ENCODE measurements at places on chromosomes 5 and 9.

GRCh38 chr9:100505564-100506159 is 32.7 kb downstream of the TMEFF1 start:
- DNase-seq, result peak; percentile 83

DNA sequence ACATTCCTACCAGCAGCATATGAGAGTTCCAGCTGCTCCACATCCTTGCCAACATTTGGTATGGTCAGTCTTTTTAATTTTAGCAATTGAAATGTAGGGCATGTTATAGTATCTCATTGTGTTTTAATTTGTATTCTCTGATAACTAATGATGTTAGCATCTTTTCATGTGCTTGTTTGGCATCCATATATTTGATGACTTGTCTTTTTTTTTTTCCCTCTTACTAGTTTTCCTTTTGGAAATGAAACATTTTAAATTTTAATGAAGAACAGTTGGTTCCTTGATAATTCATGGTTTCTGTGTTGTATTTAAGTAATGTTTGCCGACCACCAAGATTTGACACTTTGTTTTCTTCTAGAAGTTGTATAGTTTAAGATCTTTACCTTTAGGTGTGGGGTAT is 8.8 kb downstream of the OGN start:
- no peak for DNase-seq

GRCh38 chr9:129403779-129404620 is 216.9 kb downstream of the C9orf50 start:
- DNase-seq, result no peak

DNA sequence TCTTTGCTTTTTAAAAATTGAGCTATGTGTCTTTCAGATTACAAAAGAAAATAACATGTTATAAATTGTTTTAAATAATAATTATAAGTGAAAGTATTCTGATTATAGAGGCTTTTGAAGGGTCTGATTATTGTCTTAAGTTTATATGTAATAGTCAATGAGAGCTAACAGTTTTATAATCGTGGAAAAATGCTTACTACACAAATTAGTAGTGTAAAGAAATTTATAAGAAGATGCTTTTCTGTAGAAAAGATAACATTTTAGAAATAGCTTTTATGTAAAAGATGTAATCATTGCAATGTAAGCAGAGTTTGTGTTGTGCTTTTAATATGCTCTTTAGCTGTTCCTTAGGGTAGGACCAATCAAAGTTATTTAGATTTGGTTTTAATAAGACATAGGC is 18.6 kb downstream of the RBM27 start:
- no peak for DNase-seq

GRCh38 chr9:33820231-33820745 is 3.3 kb downstream of the UBE2R2 start:
- no peak for DNase-seq

GRCh38 chr9:18857769-18858168 is 175.2 kb downstream of the SAXO1 start:
- no peak for DNase-seq

DNA sequence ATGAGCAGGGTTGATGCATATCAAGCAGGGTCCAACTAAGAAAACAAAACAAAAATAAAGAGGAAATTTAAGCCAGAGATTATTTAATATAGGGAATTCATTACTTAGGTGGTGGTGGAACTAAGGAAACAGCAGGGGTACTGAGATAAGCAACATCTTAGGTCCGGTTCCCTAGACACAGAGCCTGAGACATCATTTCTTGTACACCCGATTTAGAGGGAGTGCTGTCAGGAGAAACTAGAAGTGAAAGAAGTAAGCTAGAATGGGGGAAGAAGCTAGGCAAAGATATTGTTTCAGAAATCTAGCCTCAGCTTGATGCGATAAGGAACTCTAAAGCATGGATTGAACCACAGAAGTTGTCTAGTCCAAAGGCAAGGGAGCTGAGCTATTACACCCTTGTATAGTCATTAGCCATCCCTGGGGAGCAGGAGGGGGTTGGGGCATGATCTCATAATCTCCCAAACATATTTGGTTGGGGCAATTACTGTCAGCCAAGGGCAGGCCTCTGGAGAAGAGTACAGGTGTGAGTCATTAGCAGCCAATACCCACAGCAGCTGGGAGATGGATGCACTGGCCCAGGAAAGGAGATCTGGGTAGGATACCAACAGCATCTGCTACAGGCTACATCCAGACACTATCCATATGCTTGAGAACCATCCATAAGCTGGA is 194.5 kb downstream of the ARL15 start:
- no peak for DNase-seq

DNA sequence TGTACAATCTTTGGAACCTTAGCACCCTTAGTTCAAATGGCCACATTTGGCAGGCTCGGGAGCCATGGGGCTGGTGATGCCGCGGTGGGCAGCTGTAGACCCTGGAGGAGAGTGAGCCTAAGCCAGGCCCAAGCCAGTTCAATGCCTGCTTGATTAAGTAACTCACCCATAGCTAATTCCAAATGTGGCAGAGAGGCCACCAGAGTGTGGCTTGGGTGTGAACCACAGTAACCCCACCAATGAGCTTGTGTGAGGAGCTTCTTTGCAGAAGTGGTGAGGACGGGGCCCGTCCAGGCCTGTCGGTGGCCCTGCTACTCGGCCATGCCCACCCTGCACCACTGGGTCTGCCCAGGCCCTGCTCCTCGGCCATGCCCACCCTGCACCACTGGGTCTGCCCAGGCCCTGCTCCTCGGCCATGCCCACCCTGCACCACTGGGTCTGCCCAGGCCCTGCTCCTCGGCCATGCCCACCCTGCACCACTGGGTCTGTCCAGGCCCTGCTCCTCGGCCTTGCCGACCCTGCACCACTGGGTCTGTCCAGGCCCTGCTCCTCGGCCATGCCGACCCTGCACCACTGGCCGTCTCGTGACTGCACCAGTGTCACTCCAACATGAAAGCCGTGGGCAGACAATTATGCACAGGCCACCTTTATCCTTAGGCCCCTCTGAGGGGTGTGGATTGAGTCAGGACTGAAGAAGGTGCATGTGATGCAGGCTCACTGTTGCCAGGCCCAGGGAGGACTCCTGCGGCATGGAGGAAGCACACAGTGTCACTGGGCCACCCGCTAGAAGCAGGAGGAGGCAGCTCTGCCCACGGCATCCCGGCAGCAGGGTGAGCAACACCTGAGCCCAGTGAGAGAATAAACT is 75.4 kb downstream of the MRPL36 start:
- no peak for DNase-seq

DNA sequence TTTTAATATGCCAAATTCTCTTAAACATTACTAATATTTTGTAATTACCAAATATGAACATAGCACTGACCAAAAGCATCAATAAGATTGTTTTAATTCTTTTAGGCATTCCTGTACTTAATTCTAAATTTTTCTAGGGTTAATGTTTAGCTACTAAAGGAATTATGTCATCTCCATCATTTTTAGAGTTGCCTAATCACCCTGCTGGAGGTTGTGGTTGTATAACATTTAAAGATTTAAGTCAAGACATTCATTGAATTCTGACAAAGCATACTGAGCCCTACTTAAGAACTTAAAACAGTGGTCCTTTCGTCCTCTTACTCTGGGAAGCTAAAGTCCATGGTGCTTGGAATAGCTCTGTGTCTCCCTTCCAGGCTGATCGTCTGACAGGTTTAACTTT is 28.1 kb upstream of the DAB2 start:
- DNase-seq, result no peak

DNA sequence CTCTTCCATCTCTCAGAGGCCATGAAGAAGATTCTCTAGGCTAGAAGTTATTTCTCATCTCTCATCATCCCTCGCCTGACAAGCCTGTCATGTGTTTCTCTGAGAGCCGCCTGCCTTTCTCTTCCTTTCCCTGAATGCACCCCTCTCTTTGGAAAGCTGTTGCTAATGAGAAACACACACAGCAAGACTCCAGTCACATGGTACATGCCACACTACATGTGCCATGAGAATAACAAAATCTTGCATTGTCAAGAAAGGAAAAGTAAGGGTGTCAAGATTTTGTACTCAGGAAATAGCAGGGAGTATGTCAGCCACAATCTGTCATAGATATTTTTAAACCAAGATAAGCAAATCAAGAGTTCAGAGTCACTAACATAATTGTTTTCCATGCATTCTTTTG is 8.9 kb downstream of the AGXT2 start:
- DNase-seq, result no peak

GRCh38 chr9:35826071-35826701 is 2.3 kb downstream of the FAM221B start:
- peak; percentile 79 for DNase-seq

- DNase-seq, result peak; percentile 91
Observed at GRCh38 chr5:132426525-132427138, 57.1 kb downstream of the SLC22A5 start.

DNA sequence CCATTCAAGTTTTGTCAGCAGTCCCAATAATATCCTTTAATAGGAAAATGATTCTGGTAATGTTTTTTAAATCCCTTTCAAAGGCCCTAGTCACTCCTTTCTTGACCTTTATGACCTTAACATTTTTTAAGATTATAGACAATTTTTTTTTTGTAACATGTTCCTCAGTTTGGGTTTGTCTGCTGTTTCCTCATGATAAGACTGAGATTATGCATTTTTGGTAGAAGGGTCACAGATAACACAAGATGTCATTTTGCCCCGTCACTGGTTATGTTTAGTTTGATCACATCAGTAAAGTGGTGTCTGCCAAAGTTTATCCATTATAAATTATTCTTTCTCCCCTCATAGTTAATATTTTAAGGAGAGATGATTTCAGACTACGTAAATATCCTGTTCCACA is 16.0 kb upstream of the PTPDC1 start:
- DNase-seq, result no peak

DNA sequence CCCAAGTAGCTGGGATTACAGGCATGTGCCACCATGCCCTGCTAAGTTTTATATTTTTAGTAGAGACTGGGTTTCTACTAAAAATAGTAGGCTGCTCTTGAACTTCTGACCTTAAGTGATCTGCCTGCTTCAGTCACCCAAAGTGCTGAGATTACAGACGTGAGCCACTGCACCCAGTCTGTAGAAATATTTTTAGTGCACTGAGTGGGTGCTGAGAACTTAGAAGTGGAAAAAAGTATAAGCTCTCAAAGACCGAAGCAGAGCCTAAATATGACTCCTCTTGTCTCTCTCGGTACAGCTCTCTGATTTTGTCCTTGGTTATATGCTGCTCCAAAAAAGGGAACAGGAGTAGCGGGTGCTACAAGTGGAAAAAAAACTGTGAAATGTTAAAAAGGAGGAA is 353.8 kb upstream of the IZUMO3 start:
- no peak for DNase-seq

GRCh38 chr5:116379306-116379705 is 195.3 kb downstream of the SEMA6A start:
- no peak for DNase-seq

- no peak for DNase-seq
Observed at GRCh38 chr9:119588874-119589744, 219.9 kb upstream of the BRINP1 start.

DNA sequence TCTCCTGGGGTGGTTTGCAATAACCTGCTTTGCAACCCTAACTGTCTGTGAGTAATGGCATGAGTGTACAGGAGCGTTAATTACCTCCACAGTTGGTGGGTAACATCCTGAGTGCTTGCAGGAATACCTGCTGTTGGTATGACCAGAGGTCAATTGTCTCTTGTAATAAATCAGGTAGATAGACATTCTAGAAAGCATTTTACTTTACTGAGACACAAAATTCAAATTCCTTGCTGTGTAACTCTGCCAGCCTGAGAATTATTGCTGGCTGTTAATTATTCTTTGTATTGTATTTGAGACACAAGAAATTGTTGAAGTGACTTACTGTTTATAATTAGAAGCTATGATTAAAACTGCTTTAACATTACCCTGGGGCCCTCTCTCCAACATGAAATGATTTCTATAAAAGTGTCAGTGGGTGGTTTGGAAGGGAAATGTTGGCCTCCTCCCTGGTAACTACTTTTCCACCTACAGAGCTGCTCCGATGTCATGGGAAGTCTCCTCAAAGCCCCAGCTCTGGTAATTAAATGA is 150.8 kb upstream of the ADCY2 start:
- no peak for DNase-seq
